ENCODE measurements at places on chromosomes 5 and 9. TPM values are rescaled to one million over a fixed set of nuclear protein-coding genes. Genes with fewer than 3 reads are reported as not detected.

The SLC6A19 gene
- not detected for total RNA-seq

The FUBP3 gene
- total RNA-seq: 80.6 TPM

The OGN gene
- total RNA-seq: not detected

The BNC2 gene
- 4.2 TPM for total RNA-seq

Data from Daoy (cell line).